ENCODE measurements at places on chromosomes 3 and 15. TPM values are rescaled to one million over a fixed set of nuclear protein-coding genes. Genes with fewer than 3 reads are reported as not detected.

ADAMTSL3 gene
- total RNA-seq, result 20.6 TPM

- no peak for DNase-seq
Measured at GRCh38 chr15:67828278-67828968, 3.1 kb downstream of the SKOR1 start.

- DNase-seq, result no peak
Measured at GRCh38 chr15:57019496-57020160, 101.2 kb downstream of the TCF12 start.

DNA sequence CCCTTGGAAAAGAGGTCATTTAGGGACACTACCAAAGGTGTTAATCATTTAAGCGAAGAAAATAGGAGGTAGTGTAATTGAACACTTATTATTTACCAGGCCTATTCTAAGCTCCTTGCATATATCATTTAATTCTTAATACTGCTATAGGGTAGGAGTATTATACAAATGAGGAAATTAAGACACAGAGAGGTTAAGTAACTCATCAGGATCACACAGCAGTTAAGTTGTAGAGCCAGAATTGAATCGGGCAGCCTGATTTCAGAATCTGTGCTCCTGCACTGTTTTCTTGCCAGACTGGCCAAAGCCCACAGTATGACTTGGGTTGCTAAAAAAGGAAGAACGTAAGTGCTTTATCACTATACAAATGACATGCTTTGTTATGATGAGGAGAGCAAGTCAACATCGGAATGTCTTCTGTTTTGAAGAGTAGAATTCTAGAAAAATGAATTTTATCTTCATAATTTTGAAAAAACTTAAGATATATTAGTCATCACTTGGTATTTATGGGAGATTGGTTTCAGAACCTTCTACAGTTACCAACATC, 31.4 kb downstream of the HPS3 start:
- no peak for DNase-seq

DNA sequence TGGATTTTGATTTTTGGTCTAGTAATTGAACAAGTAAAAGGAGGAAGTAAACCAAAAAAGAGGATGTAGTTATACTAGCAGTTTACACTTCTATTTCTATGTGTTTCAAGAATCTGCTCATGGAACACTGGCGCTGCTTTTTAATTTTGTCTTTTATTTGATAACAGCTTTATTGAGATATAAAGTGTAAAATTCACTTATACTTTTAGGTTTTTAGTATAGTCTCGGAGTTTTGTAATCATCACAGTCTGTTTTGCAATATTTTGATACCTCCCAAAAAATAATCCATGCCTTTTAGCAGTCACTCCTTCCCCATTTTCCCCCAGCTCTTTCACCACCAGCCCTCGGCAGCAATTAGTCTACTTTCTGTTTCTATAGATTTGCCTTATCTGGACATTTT, 18.0 kb downstream of the UBE2E2 start:
- no peak for DNase-seq

- DNase-seq, result peak; percentile 44
Measured at GRCh38 chr3:66450390-66451022, 50.3 kb downstream of the LRIG1 start.
